ENCODE measurements at places on chromosomes 5 and 9. TPM values are rescaled to one million over a fixed set of nuclear protein-coding genes. Genes with fewer than 3 reads are reported as not detected.

Gene PSAT1
- 140 TPM for total RNA-seq

Gene SV2C
- not detected for total RNA-seq

Gene SLC35D2
- total RNA-seq = 21.0 TPM

Gene PCDHB3
- not detected for total RNA-seq

Gene CKS2
- total RNA-seq = 354 TPM

Gene ZFP2
- not detected for total RNA-seq

Gene SLC34A3
- 0.28 TPM for total RNA-seq

Gene KIF3A
- 8.0 TPM for total RNA-seq

Gene ZBED3
- total RNA-seq = 4.8 TPM

Gene WWC1
- total RNA-seq = 88.3 TPM

Gene C1QTNF2
- 0.08 TPM for total RNA-seq

Gene CCDC192
- total RNA-seq = not detected

Gene DHFR
- 62.7 TPM for total RNA-seq

Gene MED27
- total RNA-seq = 32.4 TPM

Gene C9orf153
- total RNA-seq = not detected

Gene PFN3
- total RNA-seq = not detected

Gene EGR1
- total RNA-seq = 12.8 TPM

Gene ITK
- not detected for total RNA-seq

Gene C5orf58
- not detected for total RNA-seq

Gene IL9
- not detected for total RNA-seq

Gene WDR31
- total RNA-seq = 1.1 TPM

Gene OMD
- total RNA-seq = not detected
